AG09309 (cell line): ENCODE measurements at places on chromosomes 4 and X.

DNA sequence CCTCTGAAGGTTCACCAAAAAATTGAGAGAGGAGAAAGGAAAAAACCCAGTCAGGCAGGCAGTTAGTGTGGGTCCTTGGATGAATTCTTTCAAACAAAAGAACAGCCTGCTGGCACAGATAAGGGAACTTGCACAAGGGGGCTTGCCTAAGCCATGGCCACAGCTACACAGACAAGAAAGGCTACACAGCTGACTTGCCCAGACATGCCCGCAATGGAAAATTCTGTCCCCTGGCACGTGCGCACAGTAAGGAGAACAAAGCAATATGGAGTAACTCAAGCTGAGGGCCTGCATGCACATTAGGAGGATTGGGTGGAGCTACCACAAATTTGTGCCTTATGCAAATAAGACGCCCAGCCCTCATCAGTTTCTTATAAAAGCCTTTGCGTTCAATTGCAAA is 512.5 kb upstream of the HTR2C start:
- no peak for DNase-seq

DNA sequence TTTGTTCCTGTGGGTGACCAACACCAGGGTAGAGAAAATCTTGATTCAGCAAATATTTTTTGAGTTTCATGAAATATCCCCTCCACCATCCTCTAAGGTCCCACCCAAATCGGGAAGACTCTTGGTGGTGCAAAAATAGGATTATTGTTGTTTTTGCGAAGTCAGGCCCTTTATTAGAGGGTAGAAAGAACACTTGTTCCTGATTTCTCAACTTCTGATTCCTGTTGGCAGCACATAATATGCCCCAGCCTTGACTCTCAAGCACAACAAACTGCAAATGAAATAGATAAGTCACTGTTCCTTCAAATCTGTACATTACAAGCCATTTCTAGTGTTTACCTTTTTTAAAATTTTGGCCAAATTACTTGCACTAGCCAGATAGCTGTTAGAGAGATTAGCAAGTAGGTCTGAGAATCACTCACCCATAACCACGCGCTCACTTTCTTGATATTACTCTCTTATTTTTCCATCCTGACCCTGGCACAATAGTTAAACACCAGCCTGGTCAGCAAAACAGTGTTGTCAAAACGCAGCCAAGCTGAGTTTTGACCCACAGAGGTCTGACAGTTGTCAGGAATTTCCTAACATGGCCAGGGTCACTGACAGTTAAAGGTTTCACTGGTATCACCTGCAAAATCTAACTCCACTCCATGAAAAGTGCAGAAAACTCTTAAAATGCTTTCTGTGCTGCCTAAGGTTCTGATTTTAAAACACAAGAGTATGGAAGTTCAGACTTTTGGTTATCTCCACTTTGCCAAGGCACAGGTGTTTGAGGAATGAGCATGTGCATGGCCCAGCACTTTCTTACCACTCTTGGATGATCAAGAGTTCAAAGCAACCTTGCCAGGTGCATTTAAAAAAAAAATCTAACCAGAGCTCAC is 69.8 kb downstream of the RBM47 start:
- no peak for DNase-seq

- peak; percentile 54 for DNase-seq
Measured at GRCh38 chrX:144327495-144327894, 443.6 kb downstream of the UBE2NL start.

GRCh38 chrX:13223868-13224567 is 95.8 kb downstream of the ATXN3L start:
- DNase-seq = peak; percentile 57

DNA sequence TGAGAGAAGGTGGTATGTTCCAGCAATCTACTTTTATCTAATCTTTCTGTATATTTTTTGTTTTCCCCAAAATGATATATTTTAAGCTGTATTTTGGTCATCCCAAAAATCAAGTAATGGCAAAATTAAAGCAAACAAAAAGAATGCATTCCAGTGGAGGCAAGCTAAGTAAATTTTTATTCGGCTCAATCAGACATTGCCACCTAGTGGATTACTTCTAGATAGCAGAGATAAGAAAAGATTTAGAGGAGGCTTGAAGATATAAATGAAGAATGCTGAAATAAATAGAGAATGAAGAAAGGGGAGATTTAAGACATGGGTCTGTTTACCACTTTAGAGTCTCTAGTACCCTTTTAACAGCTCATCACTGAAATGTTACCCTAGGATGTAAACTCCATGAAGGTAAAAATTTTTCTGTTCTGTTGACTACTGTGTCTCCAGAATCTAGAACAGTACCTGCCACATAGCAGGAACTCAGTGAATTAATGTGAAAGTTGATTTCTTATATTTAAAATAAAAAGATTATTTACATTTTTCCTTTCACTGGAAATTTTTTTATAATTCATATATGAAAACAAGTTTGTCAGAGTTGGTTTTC is 110.9 kb upstream of the ANK2 start:
- DNase-seq = no peak

DNA sequence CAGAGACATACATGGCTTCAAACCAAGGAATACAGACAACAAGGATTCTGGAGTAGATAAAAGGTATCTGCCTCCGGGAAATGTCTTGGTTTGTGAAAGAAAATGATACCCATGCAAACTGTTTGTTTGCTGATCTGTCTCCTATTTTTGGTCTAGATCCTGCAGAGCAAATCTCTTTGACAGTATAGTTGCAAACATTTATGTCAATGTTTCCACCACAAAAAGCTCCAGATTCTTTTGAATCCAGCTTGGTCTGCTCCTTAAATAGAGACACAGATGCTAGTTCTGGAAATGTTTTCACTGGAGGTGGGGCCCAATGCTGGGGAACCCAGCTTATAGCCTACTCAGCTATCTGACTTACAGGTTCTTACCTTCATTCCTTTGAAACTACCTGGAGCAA is 119.7 kb downstream of the ATG4A start:
- DNase-seq = no peak

GRCh38 chr4:76233529-76233928 is 18.0 kb upstream of the FAM47E start:
- no peak for DNase-seq
